ENCODE measurements at places on chromosomes 7 and 10.

DNA sequence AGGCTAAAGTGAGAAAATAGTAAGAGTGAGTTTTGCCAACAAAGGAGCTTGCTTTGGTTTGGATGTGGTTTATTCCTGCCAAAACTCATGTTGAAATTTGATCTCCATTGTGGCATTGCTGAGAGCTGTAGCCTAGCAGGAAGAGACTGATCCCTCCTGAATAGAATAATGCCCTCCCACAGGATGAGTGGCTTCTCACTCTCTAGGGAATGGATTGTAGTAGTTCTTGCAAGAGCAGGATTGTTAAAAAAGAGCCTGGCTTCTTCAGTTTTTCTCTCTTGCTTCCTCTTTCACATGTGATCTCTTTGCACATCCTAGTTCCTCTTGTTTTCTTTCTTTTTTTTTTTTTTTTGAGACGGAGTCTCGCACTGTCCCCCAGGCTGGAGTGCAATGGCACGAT is 34.4 kb downstream of the ASAH2 start:
- no peak for DNase-seq

DNA sequence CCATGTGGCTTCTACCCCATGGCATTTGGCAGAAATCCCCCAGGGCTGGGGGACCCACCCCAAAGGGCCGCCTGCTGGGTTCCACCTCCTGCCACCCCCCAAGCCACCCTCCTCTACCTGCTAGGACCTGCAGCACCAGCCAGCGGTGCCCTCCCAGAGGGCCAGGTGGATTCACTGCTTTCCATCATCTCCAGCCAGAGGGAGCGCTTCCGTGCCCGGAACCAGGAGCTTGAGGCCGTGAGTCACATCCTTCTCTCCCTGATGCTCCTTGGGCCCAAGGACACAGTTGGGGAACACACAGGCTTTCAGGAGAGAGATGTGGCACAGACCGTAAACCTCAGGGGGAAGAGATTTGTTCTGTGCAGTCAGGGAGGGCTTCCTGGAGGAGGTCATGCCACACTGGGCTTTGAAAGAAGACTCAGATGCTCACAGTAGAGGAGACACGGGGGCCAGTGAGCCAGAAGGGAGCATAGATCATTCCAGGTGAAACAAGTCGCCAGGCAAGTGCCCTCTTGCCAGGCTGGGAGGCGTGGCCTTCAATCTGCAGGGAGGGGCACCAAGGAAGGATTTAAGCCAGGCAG is 11.5 kb upstream of the SH2B2 start:
- DNase-seq, result no peak

- DNase-seq, result peak; percentile 41
These were observed 859 bp upstream of the SMC3 start for GRCh38 chr10:110566472-110567200.

DNA sequence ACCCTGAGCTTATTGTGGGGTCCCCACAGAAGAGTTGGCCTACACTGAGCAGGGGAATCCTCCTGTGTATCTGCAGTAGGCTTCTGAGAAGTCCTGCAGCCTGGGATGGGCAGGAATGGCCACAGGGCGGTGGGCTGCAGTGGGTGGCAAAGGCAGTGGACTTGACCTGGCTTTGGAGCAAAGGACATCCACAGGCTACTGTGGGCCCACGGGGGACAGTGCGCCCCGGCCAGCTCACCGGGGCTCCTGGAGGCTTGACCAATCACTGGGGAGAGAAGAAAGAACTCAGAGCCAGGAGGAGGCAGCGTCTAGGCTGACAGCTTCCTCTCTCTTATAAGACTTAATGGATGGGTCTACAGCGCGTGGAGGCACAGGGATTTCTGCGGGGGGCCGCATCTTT is 488.8 kb upstream of the MGMT start:
- DNase-seq, result no peak

DNA sequence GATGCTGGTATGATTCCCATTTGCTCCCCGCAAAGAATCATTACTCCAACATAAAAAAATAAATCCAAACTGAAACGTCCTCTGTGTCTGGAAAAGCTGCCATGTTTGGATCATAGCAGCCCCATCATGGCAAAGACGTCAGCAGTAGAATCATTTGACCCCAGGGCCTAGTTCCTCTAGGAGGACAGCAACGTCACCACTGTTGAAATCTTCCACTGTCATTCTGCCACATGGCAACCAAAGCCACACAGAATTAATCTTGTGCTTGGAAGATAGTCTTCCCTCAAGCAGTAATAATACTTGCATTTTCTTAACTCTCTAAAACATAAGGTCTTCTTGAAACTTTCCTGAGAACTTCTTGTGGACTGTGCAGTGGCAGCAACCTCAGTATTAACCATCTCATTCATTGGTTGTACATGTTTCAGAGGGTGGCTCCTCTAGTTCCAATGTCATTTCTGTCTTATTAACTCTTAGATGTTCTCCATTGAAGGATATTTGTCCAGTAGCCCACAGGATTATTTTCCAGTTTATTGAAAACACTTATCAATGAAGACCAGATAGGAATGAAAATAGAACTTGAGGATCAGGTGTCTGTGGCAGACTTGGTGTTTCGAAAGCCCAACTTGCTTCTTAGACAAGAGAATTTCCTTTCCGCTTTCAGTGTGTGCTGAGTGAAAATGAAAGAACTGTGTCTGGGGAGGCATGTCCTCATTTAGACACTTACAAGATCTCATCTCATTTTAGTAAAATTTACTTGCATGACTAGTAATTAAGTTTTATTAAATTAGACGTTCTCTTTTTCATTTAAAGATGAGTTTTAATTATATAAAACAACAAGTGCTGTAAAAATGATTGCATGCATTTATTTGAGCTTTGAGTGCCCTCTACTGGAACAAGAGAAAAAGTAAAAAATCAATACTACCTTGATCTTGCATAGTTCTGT is 28.9 kb upstream of the INHBA start:
- DNase-seq, result peak; percentile 55

DNA sequence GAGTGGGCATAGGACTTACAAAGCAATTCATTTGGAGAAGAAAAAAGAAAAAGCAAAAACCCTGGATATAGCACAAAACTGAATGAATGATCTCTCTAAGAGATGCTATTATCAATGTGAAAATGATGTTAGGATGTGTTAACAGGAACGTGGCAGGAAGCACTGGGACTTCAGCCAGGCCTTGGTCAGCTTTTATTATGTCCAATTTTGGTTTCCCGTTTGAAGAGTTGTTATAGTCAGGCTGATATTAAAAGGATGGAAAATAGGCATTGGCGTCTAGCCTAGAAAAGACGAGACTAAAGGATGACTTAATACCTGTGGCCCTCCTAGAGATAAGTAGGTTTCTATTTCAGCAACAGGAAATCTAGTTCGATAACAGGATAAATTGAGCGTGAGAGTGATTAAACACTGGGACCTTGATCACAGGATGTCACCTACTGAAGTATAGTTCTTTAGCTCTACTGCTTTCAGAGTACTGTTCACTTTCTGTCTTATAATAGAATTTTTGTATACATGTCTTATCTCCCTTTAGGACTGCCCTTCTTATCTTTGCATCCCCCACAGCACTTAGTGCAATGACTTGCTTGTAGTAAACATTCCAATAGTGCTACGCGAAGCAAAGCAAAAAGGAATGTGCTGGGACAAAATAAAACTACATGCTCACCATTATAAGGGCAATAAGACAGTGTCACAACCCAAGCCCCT is 99.8 kb upstream of the AGBL3 start:
- no peak for DNase-seq

DNA sequence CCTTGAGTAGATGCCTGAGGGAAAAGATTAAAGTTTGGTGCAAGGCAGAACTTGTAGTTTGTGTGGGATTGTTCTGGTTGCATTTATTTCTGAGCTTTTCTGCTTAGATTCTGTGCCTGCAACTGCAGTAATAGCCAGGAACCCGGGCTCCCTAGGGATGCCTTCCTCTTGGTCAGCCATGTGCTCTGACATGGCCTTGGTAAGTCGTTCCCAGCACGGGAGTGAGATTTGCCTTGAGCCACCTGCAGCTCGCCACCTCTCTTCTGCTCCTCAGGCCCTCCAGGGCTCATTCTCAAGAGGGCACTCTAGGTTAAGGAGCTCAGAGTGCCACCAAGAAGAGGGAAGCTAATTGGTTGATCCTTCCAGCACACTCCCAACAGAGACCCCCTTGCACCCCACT is 350.6 kb upstream of the MKI67 start:
- DNase-seq, result no peak

DNA sequence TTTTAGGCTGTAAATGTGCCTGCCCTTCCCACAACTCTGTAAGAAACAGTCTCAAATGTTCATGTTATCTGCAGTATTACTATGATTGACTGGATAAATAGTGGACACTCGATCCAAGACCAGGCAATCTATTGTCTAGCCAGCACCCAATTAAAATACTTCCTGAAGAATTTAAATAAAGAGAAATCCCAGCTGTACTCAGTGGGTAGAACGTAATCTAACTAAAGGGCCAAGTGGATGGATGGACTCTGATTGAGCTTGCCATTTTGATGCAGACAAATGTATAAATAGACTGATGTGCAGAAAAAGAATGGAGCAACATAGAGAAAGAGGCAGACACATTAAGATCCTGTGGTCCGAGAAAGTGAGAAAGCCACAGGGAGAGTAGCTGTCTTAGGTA is 158.0 kb downstream of the IPMK start:
- no peak for DNase-seq

DNA sequence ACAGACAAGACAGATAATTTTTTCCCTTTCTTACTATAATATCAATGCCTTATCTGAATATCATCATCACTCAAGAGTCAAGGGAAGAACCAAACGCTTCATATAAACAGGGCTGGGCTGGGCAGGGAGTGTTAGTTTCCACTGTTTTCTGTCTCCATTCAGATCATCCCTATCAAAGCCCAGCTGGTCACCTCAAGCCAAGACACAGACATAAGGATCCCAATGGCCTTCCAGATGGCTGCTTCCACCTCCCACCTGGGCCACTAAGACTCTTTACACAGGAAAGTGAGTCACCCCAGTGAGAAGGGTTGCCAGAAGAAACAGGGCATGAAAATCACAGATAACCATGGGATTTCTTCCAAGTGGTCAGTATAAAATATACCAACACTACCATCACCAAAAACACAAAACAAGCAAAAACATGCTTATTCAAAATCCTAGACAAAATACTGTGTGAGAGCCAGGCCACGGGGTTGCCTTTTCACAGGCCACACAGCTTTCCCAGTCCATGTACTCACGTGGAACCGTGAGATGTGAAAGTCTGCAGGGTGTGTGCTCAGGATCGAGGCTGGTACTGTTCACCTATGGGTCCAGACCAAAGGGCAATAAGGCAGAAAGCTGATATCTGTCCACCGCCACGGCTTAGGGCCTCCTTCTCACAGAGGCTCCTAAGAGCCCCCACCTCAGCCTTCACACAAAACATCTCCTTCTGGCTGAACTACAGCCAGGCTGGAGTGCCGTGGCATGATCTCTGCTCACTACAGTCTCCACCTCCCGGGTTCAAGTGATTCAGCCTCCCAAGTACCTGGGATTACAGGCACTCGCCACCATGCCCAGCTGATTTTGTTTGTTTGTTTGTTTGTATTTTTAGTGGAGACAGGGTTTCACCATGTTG is 5.7 kb downstream of the PRSS1 start:
- DNase-seq, result no peak

GRCh38 chr10:88117869-88118632 is 254.6 kb downstream of the PTEN start:
- peak; percentile 38 for DNase-seq

GRCh38 chr7:152733286-152733934 is 26.1 kb upstream of the ACTR3B start:
- DNase-seq, result no peak

GRCh38 chr10:127215866-127216265 is 19.5 kb upstream of the INSYN2A start:
- DNase-seq, result no peak

DNA sequence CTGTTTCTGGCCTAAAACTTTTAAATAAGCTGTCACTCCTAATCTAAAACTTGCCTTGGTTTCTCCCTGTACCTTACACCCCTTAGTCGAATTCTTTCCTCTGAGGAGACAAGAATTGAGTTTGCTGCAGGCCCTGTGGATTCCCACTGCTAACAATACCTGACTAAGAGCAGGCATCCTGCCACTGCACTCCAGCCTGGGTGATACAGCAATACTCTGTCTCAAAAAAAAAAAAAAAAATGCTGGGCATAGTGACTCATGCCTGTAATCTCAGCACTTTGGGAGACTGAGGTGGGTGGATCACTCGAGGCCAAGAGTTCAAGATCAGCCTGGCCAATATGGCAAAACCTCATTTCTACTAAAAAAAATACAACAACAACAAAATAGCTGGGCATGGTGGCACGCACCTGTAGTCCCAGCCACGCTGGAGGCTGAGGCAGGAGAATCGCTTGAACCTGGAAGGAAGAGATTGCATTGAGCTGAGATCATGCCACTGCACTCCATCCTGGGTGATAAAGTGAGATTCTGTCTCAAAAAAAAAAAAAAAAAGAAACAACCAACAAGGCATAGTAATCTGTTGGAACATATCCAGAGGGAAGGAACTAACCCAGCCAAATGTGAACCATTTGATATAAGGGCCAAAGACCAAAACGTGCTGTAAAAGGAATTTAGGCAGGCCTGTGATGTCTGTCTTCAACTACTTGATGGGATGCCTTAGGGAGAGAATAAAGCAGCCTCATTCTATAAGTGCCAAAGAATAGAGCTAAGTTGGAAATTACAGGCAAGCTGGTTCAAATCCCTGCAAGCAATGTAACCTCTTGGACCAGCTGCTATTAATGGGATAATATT is 732.7 kb upstream of the AUTS2 start:
- no peak for DNase-seq

DNA sequence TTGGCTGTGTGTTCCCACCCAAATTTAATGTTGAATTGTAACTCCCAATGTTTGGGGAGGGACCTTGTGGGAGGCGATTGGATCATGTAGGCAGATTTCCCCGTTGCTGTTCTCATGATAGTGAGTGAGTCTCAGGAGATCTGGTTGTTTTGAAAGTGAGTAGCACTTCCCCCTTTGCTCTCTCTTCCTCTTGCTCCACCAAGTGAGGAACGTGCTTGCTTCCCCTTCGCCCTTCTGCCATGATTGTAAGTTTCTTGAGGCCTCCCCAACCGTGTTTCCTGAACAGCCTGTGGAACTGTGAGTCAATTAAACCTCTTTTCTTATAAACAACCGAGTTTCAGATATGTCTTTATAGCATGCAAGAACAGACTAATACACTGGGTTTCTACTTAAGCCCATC is 176.3 kb downstream of the CDK14 start:
- DNase-seq, result no peak

- no peak for DNase-seq
These were observed 58.5 kb downstream of the WDFY4 start for GRCh38 chr10:48742891-48743860.

All from hematopoietic multipotent progenitor cell treated with erythropoietin and hydrocortisone succinate and interleukin-3 and kit ligand, for 6 days (in vitro differentiated cells).